Neuronal stem cell (in vitro differentiated cells): ENCODE measurements at places on chromosomes 12 and 14.

- no peak for DNase-seq
Observed at GRCh38 chr14:58297412-58297761, 968 bp upstream of the ARID4A start.

DNA sequence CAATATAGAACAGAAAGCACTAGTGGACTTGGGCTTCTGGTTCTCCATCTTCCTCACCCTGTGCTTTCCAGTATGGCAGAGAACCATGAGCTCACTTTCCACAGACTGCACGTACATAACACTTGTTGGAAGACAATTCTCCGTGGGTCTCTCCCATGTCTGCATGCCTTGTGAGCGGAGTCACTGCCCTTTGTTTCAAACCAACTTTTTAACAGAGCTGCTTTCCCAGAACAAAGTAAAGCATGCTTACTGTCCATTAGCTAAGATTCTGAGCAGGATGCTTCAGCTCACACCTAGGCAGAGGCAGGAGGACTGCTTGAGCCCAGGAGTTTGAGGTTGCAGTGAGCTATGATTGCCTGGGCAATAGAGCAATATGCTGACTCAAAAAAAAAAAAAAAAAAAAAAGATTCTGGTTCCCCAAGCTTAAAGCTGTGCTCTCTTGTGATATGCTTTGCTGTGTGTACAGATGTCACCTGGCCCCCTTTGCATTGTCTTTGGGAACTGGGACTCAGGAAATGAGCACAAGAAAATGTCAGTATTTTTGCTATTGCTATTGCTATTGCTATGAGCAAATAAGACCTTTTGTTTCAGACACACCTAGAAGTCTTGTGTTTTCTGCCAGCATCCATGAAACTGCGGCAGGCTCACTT is 54.6 kb upstream of the PTGR2 start:
- DNase-seq: no peak

DNA sequence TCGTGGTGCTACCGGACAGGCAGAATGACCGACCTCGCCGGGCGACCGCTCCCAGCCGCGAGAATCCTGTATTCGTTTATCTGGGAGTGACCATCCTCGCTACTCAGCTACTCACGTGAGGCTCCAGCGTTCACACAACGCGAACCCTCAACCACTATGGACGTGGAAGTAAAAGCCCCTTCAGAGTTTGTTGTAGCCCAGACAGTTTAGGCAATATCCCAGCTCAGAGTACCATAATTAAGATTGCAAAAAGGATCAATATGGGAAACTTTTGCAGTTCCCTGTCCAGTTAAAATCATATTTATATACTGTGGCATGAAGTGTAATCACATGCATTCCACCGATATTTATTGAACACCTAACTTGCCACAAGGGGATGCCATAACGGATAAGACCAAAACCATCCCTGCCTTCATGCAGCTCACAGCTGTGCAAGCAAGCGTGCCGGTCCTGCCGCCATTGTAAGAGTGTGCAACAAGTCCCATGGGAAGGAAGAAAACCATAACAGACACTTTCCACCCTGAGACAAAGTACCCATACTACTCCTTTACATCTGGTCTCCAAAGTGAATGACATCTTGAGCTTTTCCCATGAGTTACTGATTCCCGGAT is 938 bp upstream of the MAX start:
- no peak for DNase-seq

GRCh38 chr12:86724716-86725115 is 468.5 kb upstream of the MGAT4C start:
- no peak for DNase-seq

- no peak for DNase-seq
Observed at GRCh38 chr14:66842911-66843512, 335.1 kb downstream of the GPHN start.

- DNase-seq: no peak
Observed at GRCh38 chr12:44076871-44077270, 241.0 kb downstream of the TMEM117 start.

- DNase-seq: no peak
Observed at GRCh38 chr14:35333797-35334743, 41.9 kb downstream of the PSMA6 start.

- DNase-seq: no peak
Observed at GRCh38 chr14:96497586-96497985, 4.6 kb upstream of the PAPOLA start.

DNA sequence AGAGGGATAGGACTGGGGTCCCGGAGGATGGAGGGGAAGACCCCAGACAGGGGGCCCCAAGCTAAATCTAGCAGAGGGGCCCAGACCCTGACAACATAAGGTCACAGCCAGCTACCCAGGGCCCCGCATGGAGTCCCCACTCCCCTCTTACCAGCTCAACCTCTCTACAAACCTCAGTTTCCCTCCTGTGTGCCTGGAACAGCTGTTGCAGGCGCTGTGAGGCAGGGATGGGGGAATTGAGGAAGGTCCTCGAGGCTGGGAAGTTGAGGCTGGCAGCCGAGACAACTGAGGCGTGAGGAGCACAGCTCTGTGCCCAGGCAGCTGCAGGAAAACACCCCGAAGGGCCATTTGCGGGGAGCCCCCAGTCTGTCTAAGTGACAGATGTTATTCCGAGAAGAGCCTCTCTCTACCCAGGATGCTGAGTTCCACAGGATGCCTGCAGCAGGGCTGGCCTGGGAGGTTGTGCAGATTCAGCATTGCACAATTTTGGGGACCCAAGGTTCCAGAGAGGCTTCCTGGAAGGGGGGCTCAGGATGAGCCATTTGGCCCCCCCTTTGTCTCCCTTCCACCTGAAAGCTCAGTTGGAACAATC is 42.7 kb upstream of the NCOR2 start:
- DNase-seq: no peak

DNA sequence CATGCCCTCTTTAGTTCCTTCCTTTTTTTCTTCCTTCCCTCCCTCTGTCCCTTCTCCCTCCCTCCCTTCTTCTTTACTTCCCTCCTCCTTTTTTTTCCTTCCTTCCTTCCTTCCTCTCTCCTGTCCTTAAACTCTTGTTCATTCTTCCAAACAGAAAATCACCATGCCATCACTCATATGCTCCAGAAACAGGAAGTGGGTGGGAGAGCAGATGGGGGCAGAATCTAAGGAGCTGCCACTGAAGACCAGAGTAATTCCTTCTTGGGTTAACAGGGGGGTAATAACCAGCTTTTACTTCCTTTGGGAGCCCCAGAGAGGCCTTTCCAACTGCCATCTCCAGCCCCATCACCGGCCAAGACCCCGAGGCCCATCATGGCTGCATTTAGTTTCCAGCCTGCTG is 51.2 kb downstream of the SVOP start:
- no peak for DNase-seq

GRCh38 chr12:104713444-104713843 is 244.6 kb downstream of the SLC41A2 start:
- no peak for DNase-seq

DNA sequence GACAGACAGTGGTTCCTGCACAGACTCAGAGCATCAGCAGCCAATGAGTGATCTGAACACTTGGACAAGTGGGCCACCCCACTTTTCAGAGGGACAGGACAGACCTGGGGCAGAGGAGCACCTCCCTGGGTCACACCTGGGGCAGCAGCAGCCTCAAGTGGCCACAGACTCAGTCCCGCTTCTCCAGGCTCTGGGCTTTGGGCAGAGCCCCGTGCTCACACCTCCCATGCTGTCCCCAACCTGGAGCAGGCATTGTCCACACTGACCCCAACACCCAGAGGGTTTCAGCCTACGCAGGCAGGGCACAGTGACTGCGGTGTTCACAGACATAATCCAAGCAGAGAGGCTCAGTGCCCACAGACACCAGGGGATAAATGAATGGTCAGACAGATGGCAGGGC is 135.5 kb upstream of the SFSWAP start:
- no peak for DNase-seq

- no peak for DNase-seq
Observed at GRCh38 chr14:28083389-28083788, 683.2 kb upstream of the FOXG1 start.

DNA sequence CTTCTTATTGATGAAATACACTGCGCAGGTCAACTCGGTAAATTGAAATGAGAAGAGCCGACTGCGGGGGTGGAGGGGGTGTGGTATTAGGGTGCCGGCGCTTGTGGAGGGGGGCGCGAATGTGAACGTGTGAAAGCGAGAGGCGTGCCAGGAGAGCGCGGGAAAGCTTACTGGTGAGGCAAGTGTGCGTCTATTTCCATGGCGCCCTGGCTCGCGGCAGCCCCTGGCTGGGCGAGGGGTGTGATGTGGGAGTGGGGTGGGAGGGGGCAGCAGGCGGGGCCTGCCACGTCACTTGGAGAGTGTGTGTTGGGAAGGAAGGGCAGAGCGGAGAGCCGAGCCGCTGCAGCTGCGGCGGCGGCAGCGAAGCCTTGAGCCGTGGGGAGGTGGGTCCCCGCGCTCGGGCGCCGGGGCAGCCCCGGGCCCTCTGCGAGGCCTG is 88.8 kb downstream of the GALNT8 start:
- peak; percentile 49 for DNase-seq

GRCh38 chr12:133225527-133225926 is 10.2 kb downstream of the ANHX start:
- no peak for DNase-seq

DNA sequence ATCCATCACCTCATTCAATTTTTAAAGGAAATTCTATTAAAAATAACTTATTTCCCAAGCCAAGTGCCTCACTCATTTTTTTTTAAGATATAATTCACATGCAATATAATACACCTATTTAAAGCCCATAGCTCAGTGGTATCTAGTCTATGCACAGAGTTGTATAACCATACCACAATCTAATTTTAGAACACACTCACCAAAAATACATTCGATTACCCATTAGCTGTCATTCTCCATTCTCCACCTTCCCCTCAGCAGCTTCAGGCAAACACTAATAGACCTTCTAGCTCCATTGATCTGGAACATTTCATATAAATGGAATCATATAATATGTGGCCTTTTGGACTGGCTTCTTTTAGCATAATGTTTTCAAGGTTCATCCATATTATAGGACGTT is 49.5 kb downstream of the CLMN start:
- no peak for DNase-seq

- no peak for DNase-seq
Observed at GRCh38 chr14:41506552-41506951, 100.1 kb upstream of the LRFN5 start.
